Cortex of kidney (tissue), 1 donor: ENCODE measurements at places on chromosomes 5 and 9.

- no peak for DNase-seq
Measured at GRCh38 chr9:110136802-110137201, 71.2 kb downstream of the C9orf152 start.

GRCh38 chr5:115541611-115542010 lies 3.0 kb downstream of the FEM1C start:
- DNase-seq: no peak

- DNase-seq: no peak
Measured at GRCh38 chr5:74943905-74944304, 77.7 kb upstream of the FAM169A start.

DNA sequence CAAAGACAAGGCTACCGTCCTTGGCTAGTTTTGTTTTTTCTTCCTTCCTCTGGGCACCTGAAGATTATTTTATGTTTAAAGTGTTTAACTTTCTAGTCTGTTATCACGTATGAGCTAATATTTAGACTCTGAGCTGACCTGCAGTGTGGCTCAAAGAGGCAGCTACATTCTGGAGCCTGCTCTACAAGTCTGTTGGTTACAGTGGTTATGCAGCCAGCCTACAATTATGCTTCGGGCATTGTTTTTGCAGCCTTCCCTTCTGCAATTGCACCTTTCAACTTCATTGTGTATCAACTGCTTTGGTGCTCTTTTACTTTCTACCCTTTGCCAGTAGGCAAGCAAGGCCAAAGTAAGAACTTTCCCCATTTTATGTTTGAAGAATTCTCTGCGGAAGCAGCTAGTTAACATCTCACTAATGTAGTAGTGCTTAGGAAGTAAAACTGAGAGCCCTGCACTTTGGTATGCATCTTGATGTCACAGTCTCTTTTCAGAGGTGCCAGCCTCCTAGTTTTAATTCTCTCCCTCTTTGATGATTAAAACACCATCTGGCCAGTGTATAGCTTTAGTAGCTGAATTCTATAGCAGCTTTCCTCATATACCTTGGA lies 322.1 kb downstream of the FAM170A start:
- DNase-seq: no peak

DNA sequence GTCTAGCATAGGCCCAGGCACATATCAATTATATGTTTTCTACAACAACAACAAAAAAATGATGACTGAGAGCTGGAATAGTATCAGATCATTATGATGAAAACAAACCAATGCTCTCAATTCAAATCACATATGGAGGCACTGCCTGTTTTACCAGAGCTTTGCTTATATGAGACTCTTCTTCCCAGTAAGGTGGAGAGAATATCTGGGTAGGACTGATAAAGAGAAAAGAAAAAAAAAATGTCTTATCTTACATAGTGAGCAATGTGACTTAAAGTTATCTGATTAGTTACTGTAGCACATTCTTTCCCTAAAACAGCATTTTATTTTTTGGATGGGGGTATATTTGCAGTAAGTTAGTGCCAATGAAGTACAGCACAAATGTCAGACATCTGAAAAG lies 154.8 kb downstream of the RAB3C start:
- no peak for DNase-seq

DNA sequence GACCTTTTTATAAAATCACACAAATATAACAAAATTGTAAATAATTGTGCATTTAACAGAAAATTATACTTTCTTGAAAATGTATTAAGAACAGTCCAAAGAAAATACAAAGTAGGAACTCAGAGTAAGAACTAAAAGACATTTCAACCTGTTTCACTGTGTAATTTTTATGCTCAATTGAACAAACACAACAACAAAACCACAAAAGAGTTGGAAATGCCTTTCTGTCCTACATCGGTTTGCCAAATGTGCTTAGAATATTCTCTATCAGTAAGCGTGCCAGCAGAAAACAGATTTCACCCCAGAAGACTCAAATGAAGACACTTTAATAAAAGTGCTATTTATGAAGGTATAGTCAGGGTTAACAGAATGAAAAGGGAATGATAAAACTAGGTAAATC lies 592.1 kb downstream of the PRELID2 start:
- no peak for DNase-seq

DNA sequence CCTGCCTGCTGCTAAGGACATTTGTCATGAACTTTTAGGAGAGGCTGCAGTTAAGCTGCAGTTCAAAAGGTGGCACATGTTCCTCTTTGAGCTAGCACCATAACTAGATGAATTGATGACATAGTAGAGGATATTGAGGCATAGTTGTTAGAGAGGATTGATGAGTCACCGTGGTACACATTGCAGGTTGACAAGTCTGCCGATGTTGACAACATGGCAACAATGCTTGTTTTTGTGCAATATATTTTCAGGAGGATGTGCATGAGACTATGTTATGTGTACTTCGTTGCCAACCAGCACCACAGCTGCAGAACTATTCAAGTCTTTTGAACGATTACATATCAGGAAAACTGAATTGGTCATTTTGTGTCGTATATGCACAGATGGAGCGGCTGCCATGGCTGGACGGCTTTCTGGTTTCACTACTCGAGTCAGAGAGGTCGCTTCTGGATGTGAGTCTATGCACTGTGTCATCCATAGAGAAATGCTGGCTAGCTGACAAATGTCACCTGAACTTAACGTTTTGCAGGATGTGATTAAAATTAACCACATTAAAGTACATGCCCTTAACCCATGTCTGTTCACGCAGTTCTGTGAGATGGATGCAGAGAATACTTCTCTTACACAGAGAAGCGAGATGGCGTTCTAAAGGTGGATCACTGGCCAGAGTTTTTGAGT lies 24.2 kb downstream of the ANP32B start:
- no peak for DNase-seq

DNA sequence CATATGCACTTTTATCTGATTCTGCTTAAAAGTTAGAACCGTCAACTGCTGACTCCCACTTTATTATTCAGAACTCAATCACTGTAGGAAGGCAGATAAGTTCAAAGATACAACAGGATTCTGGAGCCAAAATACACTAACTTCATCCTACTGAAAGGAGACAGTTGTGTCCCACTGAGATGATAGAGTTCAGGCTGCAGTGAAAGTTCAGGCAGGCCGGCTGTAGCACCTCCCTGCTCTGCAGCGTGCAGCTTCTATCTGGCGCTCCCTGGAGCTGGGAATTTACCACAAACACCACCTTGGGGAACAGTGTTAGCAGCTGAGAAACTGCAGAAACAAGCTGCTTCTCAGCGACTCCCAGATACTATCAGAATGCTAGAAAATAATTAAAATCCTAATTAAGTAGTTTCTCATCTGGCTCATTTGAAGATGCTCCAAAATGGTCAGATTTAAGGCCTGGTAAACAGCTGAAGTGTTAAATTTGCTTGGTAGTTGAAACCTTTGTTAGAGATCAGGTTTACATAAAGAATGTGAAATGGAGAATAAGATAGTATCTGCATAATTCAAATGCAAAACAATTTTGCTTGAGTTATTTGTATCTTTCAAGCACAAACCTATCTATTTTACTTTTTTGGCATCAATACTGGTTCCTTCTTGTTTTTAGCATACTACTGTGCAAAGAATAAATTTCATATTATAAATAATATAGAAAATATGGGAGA lies 52.3 kb upstream of the CNTLN start:
- no peak for DNase-seq

DNA sequence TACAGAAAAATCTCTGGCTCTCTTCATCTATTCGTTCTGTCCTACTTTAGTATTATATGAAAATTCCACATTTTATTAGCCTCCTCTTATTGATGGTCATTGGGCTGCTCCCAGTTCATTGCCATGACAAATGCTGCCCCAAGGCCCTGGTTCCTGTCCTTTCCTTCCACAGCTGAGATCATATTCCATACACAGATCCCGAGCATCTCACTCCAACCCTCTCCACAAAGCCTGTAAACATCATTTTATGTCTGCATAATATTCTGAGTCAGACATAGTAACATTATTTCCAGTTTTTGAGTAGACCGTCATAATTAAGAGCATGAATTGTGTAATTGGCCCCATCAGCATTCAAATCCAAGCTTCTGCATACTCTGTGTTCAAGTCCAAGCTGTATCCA lies 86.3 kb downstream of the MVB12B start:
- no peak for DNase-seq

DNA sequence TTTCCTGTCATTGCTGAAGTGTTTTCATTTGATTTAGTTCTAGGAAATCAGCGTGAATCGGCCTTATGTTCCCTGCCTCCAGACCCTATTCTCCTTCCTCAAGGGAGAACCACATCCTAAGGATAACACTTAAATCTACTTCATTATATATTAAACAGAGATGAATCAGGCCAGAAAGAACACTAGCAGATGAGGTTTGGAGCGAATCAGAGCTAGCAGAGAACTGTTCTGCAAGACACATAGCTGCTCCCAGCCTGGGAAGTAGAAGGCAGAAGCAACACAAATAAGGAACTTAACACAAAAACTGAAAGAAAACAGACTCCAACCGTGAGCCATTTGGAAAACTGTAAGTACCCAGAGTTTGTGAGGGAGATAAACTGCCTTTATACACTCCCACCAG lies 718.2 kb downstream of the SEMA5A start:
- DNase-seq: no peak

DNA sequence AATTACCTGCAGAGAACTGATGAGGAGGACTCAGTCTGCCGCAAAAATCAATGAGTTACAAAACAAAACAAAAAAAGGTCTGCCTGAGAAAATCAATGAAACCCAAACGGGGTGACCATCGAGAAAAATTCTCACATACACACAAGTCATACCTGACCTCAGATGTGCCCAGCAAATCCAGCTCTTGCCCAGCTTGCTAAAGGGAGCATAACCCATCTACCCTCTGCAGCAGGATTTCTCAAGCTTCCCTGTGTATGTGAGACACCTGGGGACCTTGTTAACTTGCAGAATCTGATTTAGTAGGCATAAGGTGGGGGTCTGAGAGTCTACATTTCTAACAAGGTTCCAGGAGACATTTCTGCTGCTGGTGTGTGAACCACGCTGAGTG lies 126.3 kb downstream of the TLE1 start:
- no peak for DNase-seq

DNA sequence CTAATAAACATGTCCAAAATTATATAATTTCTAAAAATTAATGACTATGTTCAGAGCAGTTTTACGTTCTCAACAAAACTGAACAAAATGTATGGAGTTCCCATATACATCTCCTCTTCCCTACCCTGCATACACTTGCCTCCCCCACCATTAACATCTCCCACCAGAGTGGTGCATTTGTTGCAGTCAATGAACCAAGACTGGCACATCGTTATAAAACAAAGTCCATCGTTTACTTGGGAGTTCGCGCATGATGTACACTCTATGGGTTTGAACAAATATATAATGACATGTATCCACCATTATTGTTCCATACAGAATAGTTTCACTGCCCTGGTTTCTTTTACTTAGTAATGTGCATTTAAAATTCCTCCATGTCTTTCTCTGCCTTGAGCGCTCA lies 130.1 kb downstream of the APBA1 start:
- DNase-seq: no peak
